ENCODE measurements at places on chromosomes 3 and 15.

DNA sequence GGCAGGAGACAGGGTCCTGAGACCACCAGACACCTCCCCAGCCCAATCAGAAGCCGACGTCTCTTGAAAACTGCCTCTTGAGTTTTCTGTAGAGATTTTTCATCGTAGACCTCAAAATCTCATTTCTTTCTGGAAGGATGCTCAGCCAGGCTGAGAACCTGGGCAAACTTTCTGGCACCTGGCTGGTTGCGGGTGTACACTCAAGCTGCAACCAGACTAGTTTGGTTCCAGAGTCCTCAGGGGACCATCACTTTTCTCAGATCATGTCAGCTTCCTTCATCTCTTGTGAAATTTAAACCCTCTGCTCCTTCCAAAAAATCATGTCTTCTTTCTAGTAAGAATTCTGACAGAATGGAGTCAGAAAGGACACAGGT lies 45.1 kb downstream of the CMTM7 start:
- DNase-seq: no peak

DNA sequence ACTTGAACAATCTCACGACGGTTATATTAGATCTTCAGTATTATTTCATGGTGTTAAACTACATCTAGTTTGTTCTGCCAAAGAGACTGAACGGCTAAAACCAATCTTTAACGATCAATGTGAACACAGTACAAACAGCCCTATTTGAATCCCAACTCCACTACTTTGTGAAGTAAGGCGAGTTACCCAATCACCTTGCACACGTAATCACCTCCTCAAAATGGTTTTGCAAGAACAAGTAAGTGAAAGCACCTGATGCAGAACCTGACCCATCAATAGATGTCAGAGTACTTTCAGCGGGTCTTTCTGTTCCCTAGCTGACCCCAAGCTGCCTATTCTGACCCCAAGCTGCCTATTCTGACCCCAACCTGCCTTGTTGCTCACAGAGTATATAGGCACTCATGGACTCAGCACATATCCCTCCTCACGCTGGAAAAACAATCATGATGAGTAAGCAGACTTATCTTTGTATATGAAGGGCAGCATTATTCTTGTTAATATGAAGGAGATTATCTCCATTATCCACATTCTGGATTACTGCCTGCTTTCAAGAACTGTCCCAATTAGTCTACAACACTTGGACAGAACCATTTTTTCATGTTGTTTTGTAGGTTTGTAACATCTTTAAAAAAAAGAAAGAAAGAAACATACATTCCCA lies 3.7 kb downstream of the KPNA1 start:
- DNase-seq: no peak

DNA sequence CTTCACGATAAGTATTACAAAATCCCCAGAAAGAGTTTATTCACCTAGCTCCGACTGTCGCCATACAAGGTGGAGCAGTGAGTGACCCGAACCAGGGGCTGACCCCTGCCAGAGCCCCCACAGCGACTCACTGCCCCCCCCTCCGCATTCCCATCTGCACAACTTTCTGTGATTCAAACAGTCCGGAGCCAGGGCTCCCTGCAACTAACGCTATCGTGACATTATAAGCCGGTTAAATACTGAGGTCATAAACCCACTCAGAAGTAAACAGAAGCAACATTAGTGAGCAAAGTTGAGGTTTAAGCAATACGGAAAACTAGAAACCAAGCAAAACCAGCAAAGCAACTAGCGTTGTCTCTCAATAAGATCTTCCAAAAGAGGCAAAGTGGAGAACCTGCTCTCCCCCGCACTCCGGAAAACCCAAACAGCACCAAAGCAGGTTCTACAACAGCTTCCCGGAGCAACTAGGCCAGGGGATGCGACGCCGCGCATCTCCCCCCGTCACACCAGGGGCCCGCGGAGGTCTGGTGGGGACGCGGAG lies 642 bp downstream of the SCAP start:
- DNase-seq: no peak

DNA sequence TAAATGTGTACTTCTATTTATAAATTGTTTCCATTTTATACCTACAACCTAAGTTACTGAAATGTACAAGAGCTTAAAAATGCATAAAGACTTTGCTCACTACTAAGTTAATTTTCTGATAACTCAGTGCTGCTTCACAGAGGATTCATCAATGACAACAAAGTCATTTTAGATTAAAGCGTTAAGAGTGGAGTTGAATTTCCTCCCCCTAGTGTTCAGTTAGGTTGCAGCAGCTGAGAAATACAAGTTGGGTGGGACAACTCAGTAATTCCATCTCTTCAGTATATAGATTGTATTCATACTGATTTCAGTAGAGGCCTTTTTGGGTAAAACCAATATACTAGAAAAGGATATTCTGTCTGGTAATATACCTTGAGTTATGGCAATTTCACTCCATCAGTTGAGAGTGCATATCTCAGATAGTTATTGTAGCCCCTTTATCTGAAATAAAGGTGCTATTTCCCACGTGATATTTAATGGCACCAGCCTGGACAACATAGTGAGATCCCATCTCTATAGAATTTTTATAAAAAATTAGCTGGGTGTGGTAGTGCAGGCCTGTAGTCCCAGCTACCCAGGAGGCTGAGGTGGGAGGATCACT lies 6.9 kb upstream of the RPL35A start:
- no peak for DNase-seq

- no peak for DNase-seq
Measured at GRCh38 chr3:113695431-113695785, 1.0 kb downstream of the USF3 start.

DNA sequence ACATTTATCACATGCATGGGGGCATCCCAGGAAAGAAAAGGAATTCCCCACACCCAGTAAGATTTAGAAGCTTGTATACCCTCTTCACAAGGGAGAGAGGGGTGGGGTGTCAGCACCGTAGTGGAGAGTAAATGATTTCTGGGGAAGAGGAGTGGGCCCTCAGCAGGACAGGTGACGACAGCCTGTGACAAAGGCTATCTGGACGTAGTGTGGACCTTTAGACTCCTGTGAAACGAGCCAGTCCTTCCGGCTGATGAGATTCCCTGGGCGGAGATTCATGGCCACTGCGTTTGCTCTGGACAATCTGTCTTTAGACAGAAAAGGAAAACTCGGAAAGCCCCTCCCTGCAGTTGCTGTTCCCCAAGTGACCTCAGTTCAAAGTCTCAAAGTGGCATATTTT lies 1.7 kb upstream of the FAM3D start:
- no peak for DNase-seq

- DNase-seq: no peak
Measured at GRCh38 chr3:187770224-187770623, 25.0 kb upstream of the BCL6 start.

DNA sequence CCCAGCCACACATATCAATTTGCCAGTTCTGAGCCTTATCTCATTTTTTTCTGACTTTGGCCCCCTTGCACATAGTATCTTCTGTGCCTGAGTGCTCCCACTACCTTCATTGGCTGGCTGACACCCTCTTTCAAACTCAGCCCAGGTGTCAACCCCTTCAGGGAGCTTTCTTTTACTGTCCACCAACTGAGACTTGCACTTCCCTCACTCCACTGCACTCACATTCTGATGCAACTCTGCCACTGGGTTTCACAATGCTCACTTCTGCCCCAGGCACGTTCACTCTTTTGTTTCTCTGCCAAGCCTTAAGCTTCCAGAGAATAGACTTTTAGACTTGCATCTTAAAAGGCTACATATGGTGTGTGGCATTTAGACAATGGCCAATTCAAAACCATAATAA lies 101.5 kb upstream of the CBLB start:
- no peak for DNase-seq

DNA sequence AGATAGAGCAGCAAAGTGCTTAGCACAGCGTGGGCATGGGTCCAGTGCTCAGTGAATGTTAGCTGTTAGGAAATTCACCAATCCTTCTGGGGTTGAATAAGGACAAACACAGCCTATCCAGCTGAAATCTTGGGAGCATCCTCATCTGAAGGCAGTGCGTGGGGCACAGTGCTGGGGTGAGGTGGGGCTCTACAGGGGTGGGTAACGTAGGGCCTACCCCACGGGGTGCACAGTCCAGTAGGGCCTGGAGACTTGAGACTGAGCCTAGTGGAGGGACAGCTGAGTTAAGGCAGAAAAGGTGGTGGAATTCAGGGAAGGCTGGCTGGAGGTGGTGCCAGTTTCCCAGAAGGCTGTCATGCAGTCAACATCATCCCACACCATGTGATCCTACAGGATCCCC lies 73.0 kb downstream of the ISG20 start:
- DNase-seq: no peak

- DNase-seq: no peak
Measured at GRCh38 chr3:185153171-185153771, 411 bp upstream of the C3orf70 start.

- no peak for DNase-seq
Measured at GRCh38 chr3:52021489-52022268, 26.0 kb upstream of the RPL29 start.

GRCh38 chr3:54875596-54876268 lies 52.1 kb downstream of the LRTM1 start:
- DNase-seq: no peak

GRCh38 chr3:177135841-177136492 lies 61.3 kb downstream of the TBL1XR1 start:
- no peak for DNase-seq

- no peak for DNase-seq
Measured at GRCh38 chr3:10187290-10187876, 22.7 kb downstream of the IRAK2 start.

DNA sequence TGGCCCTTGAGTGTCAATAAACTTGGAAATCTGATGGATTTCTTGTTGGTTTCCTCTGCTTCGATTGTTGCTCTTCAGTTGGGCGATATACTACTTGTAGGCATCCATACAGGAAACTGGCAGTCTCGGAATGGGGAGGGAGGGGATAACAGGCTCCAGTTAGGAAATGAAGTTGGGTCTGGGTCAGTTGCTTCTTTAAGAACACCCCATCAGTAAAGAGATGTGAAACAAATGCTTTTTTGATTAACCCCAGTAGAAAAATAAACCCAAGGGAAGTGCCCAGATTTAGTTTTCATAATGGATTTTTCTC lies 681 bp downstream of the CHMP2B start:
- DNase-seq: no peak

DNA sequence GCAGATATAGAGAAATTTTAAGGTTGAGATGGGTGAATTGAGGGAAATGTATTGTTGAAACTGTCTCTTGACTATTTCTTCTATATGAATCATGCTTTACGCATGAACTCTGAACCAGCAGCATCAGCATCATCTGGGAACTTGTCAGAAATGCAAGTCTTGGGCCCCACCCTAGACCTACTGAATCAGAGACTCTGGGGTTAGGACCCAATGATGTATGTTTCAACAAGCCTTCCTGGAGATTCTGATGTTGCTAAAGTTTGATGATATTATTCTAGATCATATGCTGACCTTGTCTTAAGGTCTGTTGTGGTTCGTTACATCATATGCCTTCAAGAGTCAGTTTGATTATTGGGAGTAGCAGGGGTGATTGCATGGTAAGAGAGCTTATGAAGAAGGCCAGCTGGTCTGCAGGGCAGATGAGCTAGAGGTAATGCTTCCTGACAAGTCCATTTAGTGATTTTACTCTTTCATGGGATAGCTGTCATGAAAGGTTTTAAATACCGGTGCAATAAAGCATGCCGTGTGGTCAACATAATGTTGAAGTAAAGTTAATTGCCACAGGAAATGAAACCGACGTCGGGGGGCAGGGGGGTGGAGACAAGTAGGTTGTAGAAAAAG lies 152.4 kb upstream of the MRPL3 start:
- no peak for DNase-seq

- no peak for DNase-seq
Measured at GRCh38 chr3:194460566-194460965, 26.2 kb downstream of the ATP13A3 start.

DNA sequence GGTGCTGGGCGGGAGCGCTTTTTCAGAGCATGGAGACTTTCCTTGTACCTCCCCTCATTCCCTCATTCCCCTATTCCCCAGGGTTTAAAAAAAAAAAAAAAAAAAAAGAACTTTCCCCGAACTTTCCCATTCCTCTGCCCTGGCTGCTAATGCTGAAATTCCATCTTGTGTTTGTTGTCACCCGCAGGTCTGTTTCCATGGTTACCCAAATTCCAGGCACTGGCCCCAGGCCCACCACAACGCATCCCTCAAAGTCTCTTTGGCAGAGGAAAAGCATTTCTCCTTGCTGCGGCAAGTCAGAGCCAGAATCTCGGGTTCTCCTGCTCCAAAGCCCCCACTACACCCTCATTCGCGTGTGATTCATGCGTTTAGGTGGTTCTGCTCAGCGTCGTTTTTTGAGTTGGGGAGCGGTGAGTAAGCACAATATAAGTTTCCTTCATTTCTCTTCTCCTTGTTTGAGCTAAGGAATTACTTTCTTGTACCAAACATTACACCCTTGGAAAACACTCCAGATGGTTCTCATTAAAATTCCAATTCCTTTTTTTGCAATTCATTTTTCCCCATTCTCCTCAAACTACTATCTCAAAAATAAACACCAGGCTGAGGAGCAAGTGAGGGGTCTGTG lies 21.6 kb downstream of the ANAPC13 start:
- DNase-seq: no peak

- no peak for DNase-seq
Measured at GRCh38 chr15:96428742-96429141, 98.2 kb downstream of the NR2F2 start.

GRCh38 chr3:169894110-169894509 lies 17.3 kb upstream of the SAMD7 start:
- DNase-seq: no peak

- DNase-seq: no peak
Measured at GRCh38 chr3:146024260-146024659, 136.7 kb downstream of the PLOD2 start.

DNA sequence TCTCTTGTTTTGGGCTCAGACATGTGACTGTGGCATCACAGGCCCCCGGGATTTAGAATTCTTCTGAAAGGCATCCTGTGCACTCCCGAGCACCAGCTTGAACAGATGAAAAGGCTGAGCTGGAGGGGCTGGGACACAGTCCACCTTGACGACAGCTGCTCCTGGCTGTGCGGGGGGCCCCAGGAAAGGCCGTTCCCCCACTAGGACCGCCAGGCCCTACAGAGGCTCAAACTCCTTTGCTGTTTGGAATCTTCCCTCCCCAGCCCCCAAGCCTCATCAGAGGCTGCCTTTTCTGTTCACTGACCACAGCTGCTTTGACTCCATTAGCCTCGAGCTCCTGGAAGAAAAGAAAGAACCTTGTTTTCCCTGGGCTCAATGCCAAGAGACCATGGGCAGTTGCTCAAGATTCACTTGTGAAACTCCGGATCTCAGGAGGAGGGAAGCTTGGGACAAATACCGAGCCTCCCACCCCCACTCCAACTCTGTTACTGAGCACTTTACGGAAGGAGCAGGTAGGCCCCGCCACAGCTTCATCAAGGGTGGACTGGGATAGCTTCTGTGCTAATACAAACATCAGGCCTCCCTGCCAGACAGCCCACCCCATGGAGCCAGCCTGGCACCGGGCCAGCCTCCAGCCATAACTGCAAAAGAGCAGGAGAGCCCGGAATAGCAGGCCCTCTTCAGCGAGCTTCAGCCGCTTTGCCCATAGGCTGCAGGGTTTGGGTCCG lies 15.7 kb downstream of the CIDEC start:
- DNase-seq: no peak

GRCh38 chr15:67828969-67829646 lies 3.8 kb downstream of the SKOR1 start:
- DNase-seq: no peak
